ENCODE measurements at places on chromosomes 12 and 14.
A peak's percentile ranks its signal among the peaks of the same experiment; 100 is the strongest.

GRCh38 chr14:90602088-90602687 lies 205.4 kb downstream of the CALM1 start:
- DNase-seq, result no peak

GRCh38 chr12:104648756-104649155 lies 192.0 kb downstream of the CHST11 start:
- no peak for DNase-seq

- DNase-seq, result no peak
Observed at GRCh38 chr12:65798918-65799317, 25.4 kb upstream of the HMGA2 start.

- peak; percentile 30 for DNase-seq
Observed at GRCh38 chr14:59097681-59098080, 90.8 kb upstream of the DAAM1 start.

- DNase-seq, result peak; percentile 91
Observed at GRCh38 chr12:49662998-49663843, 39.9 kb downstream of the PRPF40B start.

GRCh38 chr12:13258197-13258596 lies 61.7 kb downstream of the EMP1 start:
- DNase-seq, result no peak

DNA sequence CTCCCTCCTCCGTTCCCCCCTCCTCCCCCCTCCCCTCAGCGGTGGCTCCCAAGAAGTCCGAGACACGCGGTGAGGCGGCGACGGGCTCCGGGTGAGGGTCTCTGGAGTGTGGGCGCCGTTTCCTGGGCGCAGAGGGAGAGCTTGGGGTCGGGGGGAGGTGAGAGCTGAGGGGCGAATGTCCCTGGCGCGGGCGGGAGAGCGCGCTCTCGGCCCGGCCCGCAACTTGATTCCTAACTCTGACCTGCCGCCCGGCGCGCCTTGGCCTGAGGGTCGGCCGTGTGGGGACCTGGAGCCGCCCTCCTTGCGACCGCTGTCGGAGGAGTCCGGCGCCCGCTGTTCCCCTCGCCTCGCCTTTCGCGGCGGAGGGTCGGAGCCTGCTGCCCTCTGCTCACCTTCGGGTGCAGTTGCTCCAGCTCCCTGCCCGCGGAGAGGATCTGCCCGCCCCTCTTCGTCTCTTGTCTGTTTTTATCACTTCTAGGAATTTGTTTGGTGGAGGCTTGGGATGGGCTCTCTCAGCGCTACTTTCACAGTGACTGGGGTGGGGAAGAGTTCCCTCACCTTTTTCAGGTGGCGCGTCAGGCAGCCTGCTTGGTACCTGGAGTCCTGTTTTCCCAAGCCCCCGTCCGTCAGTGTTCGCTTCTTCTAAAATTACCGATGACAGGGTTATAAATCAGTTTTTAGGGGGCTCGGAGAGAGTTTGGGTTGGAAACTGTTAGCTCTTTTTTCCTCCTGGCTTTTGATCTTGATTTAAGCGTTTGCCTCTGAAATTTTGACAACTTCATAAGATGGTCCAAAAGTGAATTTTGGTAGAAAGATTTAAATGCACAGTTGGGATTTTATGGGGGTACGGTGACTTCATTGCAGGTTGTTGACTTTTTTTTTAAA lies 495 bp downstream of the ADIPOR2 start:
- DNase-seq, result no peak

GRCh38 chr12:27505761-27506160 lies 18.2 kb upstream of the PPFIBP1 start:
- no peak for DNase-seq

GRCh38 chr14:22898302-22899090 lies 15.5 kb downstream of the REM2 start:
- DNase-seq, result peak; percentile 77

GRCh38 chr12:109518820-109519665 lies 41.6 kb downstream of the UBE3B start:
- DNase-seq, result peak; percentile 81

GRCh38 chr14:39015964-39016577 lies 87.0 kb downstream of the SEC23A start:
- DNase-seq, result no peak

DNA sequence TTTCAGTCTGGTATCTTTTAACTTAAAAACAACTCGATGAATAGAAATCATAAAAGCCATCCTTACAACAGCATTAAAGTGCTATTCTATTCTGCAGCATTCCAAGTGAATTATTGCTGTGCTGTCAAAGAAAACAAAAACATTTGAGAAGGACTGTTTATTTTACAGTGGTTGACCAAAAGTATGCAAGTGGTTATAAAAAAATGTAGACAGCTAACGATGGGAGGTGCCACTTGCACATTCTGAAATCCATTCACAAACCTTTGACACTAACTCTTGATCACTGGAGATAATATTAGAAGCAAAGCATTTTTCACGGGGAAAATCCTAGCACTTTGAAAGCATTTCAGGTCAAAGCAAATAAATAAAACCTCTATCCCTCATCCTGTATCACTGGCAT lies 55.6 kb downstream of the HMGA2 start:
- DNase-seq, result peak; percentile 82

DNA sequence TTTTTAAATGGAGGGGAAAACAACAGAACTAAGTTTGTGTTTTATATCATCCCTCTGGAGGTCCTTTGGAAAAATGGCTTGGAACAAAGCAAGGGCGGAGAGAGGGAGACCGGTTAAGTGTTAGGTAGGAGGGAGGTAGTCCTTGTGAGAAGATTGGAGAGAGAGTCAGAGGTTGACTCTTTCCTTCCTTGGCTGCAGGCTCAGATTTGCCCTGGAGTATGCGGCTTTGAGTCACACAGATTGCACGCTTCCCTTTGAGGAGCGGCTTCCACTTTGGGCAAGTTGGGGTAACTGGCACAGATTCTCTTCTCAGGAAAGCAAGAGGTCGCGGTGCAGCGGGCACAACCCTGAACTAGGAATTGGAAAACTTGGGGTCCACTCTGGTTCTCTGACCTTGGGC lies 9.9 kb downstream of the SOCS2 start:
- DNase-seq, result no peak

DNA sequence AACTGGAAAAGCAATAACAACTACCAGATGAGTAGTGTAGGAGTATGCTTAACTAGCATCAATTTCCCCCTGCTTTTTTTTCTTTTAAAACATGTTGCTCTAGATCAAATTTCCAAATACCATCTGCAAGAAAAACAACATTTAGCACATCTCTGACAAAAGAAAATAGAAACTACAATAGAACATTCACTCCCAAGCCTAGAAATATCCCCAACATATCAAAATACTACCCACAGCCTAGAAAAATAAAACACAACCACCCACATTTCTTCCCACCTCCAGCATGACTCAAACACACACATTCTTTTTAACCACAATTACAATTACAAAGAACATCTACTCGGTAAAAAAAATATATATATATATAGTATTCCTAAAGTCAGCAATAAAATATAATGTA lies 120.0 kb downstream of the PPFIA2 start:
- DNase-seq, result no peak

DNA sequence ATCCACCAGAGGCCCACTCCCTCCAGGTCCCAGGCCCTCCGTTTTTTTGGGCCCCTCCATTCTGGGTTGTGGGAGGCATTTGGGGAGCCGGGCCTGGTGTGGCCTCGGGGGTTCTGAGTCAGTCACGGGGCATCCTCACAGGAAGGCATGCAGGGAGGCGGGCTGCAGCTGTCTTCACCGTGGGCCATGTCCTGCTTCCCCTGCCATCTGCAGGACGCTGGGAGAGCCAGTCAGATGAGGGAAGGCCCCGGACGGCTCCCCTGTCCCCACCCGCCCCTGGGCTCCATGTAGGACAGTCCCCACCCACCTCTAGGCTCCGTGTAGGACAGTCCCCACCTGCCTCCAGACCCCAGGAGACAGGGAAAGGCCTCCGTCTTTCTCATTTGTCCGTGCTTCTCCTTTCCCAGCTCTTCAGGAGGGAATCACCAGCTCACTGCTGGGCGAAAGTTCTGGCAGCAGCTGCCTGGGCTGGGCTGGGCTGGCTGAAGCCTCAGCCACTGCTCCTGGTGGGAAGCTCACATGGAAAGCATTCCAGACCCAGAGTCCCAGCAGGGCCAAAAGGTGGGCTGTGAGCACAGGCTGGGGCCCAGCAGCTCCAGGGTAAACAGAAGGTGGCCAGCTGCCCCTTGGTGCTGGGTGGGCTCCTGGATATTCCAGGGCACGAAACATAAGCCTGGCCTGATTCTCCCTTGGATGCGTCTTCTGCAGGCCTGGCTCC lies 217.8 kb downstream of the KIF26A start:
- no peak for DNase-seq

DNA sequence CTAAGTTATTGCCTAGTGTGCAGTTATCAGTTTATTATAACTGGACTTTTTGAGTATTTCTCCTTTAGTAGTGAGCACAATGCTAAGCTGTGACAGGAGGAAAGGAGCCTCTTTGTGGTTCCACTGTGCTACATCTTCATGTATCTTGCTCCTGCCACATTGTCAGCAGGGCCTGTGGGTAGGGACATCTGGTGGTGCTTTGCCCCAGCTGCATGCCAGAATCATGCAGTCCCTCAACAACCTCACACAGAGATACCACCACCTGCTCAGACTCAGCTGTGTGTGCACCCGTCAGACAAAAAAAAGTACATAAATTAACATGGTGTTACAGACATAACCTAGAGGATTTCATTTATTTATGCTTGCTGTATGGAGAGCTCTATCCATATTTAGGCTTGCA lies 51.1 kb downstream of the MIS18BP1 start:
- DNase-seq, result no peak

DNA sequence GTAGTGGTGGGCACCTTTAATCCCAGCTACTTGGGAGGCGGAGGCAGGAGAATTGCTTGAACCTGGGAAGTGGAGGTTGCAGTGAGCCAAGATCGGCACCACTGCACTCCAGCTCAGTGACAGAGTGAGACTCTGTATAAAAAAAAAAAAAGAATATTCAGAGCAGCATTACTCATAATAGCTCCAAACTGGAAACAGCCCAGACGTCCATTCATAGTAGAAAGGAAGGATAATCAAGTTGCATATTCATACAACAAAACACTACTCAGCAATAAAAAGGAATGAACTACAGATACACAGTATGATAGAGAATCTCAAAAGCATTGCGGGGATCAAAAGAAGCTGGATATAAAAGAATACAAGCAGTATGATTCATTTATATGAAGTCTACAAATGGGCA lies 19.1 kb downstream of the TMEM30B start:
- peak; percentile 73 for DNase-seq

DNA sequence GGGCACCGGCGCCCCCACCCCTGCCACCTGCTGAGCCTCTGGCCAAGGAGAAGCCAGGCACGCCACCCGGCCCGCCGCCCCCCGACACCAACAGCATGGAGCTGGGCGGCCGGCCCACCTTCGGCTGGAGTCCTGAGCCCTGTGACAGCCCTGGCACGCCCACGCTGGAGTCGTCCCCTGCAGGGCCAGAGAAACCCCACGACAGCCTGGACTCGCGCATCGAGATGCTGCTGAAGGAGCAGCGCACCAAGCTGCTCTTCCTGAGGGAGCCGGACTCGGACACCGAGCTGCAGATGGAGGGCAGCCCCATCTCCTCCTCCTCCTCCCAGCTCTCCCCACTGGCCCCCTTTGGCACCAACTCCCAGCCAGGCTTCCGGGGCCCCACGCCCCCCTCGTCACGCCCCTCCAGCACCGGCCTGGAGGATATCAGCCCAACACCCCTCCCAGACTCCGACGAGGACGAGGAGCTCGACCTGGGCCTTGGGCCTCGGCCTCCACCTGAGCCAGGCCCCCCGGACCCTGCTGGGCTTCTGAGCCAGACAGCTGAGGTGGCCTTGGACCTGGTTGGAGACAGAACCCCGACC lies 6.5 kb downstream of the SETD1B start:
- no peak for DNase-seq

- no peak for DNase-seq
Observed at GRCh38 chr12:56374726-56375597, 12.3 kb upstream of the APOF start.

GRCh38 chr12:85155791-85156190 lies 119.6 kb downstream of the LRRIQ1 start:
- no peak for DNase-seq

DNA sequence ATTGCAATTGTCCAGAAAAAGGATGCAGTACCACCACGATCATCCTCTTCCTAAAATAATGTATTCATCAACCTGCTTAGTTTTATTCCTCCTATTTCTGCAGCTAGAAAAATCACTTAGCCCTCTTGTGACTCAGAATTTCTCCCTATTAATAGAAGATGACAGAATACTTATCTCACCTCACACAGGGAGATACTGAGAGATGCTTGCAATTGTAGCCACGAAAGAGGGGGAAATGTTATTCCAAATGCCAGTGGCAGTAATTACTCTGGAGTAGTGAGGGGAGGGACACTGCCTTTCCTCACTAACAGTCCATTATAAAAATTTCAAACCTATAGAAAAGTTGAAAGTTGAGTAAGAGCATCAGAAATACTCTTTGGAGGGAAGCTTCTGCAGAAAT lies 11.8 kb upstream of the DUSP6 start:
- no peak for DNase-seq

GRCh38 chr14:68140076-68140741 lies 320.6 kb downstream of the RAD51B start:
- peak; percentile 97 for DNase-seq

- no peak for DNase-seq
Observed at GRCh38 chr14:101929946-101930345, 34.4 kb upstream of the DYNC1H1 start.

DNA sequence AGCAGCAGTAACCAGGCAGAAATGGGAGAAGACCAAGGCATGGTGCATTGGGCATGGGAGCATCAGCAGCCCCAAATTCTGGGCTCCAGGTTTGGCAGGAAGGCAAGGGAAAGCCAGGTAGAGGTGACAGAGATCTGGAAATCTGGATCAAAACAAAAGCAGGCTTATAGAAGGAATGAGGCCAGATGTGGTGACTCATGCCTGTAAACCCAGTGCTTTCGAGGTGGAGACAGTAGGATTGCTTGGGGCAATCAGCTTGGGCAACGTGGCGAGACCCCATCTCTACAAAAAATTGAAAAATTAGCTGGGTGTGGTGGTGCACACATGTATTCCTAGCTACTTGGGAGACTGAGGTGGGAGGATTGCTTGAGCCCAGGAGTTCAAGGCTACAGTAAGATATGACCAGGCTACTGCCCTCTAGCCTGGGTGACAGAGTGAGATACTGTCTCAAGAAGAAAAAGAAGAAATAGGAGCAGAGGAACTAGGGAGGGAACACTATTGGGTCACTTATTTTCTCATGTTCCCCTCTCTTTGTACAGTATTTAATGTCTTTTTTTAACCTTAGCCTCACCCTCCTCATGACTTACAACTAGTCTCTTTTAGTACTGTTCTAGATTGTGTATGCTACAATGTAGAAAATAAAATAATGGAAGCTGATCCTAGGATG lies 25.1 kb downstream of the SLC4A8 start:
- DNase-seq, result peak; percentile 70

GRCh38 chr14:59631237-59631636 lies 54.6 kb upstream of the CCDC175 start:
- no peak for DNase-seq

GRCh38 chr12:94169495-94169894 lies 21.1 kb downstream of the PLXNC1 start:
- DNase-seq, result no peak

- no peak for DNase-seq
Observed at GRCh38 chr14:102528431-102529170, 19.0 kb upstream of the ANKRD9 start.

- peak; percentile 36 for DNase-seq
Observed at GRCh38 chr14:29654901-29655550, 272.6 kb downstream of the PRKD1 start.

- peak; percentile 64 for DNase-seq
Observed at GRCh38 chr14:105093038-105093430, 27.8 kb upstream of the GPR132 start.

- no peak for DNase-seq
Observed at GRCh38 chr12:67333649-67334048, 64.5 kb downstream of the CAND1 start.

GRCh38 chr12:91781114-91781513 lies 364.5 kb downstream of the BTG1 start:
- no peak for DNase-seq

GRCh38 chr12:81627336-81628189 lies 131.6 kb downstream of the PPFIA2 start:
- DNase-seq, result peak; percentile 46

Measured in foreskin fibroblast (primary cell).